SW 1271 (cell line): ENCODE measurements at places on chromosomes 7 and 10.

- DNase-seq, result no peak
Observed at GRCh38 chr7:129262324-129262723, 37.5 kb downstream of the AHCYL2 start.

DNA sequence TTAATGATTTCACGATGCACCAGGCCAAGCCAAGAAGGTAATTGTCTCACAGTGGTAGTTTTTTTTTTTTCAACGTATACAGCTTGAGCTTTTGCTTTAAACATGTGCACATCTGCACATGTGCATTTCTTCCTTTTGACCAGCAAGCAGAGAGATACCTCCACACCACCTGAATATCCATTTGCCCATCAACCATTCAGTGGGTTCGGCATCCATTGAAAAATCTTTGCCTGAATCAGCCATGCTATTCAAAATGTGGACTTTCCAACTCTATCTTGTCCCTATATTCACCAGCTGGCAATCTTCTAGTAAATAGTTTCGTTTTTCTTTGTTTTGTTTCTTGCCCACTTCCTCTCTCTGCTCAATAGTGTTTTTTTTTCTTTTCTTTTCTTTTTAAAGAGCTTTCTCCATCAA lies 7.7 kb upstream of the TRA2A start:
- no peak for DNase-seq

DNA sequence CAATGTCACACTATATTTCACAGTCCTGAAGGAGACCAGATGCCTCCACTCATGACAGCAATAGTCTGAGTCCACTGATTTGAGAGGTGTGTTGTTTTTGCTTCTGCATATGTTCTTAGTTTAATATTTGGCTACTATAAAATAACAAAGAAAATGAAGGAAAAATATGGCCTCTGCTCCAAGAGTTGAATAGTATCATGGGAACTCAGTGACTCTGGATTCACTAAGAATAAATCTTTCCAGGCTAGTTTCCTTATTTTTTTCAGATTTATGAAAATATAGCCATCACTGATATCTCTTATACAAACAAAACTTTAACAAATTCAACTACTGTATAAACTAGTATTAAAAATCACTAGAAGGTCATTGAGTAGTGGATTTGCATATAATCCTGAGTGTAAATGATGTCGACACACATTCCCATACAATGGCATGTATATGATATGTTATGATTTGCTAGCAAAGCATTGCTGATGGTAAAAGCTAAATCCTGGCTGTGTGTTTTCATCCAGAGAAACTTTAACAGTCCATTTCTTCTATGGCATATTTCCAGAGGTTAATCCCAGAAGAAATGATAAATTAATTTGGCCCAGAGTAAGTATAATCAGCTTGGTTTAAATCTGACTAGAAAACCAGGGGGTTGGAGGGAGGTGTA lies 66.0 kb upstream of the VIPR2 start:
- no peak for DNase-seq

GRCh38 chr10:124651402-124651891 lies 92.7 kb downstream of the FAM53B start:
- no peak for DNase-seq

GRCh38 chr7:133675510-133676218 lies 422.8 kb downstream of the EXOC4 start:
- DNase-seq, result no peak
